ENCODE measurements at places on chromosomes 7 and 10.

- DNase-seq = no peak
Observed at GRCh38 chr10:133309720-133310398, 1.1 kb downstream of the ZNF511 start.

GRCh38 chr10:104122225-104123107 is 495 bp downstream of the SFR1 start:
- no peak for DNase-seq

DNA sequence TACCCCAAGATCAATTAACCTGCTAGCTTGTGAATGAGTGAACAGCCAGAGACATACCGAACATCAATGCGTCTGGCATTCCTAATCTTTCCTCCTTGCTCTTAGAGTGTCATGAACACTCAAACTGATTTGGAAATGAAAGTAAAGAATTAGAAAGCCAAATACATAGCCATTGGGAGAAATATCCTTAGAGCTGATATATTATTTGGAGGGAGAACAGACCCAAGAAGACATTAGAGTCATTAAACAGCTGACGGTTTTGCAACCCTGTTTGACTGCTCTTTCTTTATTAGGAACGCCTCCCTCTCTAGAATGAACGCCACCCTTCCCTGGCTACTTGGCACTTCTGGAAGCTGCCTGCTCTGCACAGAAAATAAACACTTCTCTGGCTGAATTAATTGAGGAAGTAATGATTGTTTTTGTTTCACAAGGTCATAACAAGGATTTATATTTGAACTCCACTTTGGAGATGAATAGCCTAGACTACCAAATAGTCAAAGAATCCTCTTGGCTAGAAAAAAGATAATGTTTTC is 42.8 kb downstream of the CTTNBP2 start:
- DNase-seq = peak; percentile 41

- no peak for DNase-seq
Observed at GRCh38 chr10:33460505-33461294, 126.2 kb upstream of the NRP1 start.

DNA sequence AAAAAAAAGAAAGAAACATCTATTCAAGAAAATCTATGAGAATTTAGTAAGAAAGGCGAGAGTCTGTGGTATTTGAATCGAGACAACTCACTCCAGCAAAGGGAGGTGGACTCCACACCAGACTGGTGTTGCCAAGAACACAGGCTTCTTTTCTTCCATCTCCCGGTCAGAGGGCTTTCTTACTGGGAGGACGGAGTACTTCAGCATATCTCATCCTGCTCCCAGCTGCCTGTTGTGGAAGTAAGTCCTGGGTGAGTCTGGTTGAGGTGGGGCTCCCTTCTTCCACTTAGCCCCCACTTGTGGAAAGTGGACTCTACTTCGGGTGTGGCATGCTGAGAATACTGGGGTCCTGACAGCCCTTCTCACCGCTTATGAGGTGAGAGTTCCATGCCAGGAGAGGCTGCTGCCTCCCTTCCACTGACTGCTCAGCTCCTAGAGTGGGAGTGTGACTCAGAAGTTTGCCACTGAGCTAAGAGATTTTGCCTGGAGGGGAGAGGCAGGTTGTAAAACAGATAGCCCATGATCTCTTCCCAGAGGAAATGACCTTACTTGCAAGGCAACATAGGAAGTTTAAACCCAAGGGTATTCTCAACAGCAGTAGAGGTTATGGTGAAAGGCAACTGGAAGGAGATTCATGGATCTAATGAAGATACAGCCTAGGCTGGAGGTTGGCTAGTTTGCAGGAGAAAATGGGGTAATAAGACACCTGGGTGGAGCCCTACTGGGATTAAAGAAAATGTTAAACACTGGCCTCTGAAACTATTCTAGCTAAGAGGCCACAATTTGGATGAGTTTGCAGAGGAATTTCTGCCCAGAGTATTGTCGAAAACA is 3.5 kb upstream of the NACAD start:
- DNase-seq = no peak

DNA sequence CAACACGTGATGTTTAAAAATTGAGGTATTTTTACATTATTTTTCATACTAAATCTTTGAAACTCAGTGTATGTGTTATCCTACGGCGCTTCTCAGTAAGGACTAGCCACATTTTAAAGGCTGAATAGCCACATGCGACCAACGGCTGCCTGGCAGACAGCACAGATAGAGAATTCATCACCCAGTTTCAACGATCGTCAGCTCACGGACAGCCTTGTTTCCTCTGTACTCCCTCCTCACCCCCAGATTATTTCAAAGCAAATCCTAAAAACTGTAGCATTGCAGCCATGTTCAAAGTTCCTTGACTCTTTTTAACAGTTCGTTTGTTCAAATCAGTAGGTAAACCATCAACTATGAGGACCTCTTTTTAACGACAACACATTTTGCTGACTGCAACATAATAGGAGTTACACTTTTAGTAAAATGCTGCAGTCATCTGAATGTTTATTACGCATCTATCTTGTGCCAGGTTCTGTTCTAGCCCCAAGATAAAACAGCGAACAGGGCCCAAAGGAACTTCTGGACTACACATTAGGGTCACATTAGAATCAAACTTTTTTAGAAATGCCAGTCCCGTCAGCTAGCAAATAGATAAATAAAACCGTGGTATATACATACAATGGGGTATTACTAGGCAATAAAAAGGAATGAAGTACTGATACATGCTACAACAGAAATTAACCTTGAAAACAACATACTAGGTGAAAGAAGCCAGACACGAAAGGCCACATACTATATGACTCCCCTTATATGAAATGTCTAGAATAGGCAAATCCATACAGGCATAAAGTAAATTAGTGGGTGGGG is 5.7 kb downstream of the OSBPL3 start:
- DNase-seq = no peak

GRCh38 chr7:16989811-16990413 is 108.1 kb upstream of the AGR3 start:
- peak; percentile 81 for DNase-seq

DNA sequence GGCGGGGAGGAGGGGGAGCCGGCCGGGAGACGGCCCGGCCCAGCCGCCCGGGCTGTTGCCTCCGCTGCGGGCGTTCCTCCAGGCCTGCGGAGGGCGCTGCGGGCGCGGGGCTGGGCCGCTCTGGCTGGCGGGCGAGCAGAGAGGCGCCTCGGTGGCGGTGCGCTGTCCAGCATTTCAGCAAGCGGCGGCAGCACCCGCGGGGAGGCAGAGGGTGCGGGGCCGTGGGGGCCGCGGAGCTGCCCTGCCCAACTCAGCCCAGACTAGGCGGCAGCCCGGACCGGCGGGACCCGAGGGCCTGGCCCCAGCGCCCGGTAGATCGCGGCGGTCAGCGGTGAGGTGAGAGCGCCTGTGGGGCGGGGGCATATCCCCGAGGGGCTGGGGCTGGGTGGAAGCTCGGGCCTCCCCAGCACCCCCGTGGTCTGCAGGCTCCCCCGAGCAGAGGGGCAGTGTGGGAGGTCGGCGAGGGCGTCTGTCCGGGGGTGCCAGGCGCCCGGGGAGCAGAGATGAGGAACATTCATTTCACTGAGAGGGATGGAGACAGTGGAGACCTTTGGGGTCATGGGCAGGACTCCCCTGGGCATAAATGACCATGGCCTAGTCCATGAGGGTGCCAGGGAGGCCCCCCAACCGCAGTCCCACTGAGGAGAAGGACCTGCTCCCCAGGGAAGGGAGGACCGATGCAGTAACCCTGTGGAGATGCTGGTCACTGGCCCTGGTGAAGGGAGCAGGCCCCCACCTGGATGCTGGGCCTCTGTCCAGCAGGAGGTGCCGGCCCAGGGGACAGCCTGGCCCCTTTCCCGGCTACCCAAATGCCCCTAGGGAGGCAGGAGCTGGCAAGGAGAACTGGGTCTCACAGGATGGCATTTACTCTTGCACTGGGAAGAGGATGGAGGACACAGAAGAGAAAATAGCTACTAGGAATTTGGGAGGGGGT is at the start of gene SRRM3:
SRRM3 (plus strand) TSS at position 165 of the 934 bp plus-strand sequence. CDS start 33,171 bp downstream, outside the sequence.
- DNase-seq = peak; percentile 59

DNA sequence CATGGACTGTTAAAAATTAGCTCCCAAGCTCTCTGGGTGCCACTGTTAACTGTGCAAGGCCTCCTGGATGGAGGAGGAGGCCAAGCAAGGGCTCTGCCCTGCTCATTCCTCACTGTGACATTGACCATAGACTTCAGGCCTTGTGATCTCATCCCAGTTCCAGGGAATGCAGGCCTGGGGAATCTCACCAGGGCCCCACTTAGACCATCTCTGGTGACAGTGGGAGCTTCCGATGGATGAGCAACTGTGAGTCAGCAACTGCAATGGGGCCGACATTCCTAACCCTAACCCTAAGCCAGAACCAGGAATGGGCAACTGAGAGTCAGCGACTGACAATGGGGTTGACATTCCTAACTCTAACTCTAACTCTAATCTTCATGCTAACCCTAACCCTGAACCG is 50.4 kb upstream of the MSMB start:
- no peak for DNase-seq

DNA sequence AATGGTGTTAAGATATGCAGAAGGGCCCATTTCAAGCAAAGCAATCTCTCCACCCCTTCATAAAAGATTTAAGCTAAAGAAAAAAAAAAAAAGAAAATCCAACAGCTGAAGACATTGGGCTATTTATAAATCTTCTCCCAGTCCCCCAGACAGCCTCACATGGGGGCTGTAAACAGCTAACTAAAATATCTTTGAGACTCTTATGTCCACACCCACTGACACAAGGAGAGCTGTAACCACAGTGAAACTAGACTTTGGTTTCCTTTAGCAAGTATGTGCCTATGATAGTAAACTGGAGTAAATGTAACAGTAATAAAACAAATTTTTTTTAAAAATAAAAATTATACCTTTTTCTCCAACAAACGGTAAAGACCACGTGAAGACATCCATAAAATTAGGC is 28.6 kb downstream of the PPP3CB start:
- DNase-seq = no peak

DNA sequence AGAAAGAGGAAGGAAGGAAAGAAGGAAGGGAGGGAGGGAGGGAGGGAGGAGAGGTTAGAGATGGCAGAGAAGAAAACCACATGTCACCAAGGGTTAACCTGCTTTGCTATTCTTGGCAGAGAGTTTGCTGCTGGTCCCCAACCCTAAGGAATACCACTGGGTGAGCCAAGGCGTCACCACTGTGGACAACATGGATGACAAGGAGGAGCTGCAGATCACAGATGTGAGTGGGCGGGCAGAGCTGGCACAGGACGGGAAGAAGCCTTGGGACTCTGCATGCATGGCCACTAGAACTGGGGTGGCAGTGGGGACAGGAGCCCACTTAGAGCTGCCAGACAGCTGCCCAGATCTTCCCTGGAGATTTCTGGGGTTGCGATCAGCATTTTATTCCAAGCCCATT is 17.2 kb upstream of the MYH16 start:
- no peak for DNase-seq

GRCh38 chr7:124718032-124718766 is 47.4 kb downstream of the GPR37 start:
- DNase-seq = no peak

GRCh38 chr10:112481602-112482001 is 34.6 kb downstream of the VTI1A start:
- DNase-seq = no peak

DNA sequence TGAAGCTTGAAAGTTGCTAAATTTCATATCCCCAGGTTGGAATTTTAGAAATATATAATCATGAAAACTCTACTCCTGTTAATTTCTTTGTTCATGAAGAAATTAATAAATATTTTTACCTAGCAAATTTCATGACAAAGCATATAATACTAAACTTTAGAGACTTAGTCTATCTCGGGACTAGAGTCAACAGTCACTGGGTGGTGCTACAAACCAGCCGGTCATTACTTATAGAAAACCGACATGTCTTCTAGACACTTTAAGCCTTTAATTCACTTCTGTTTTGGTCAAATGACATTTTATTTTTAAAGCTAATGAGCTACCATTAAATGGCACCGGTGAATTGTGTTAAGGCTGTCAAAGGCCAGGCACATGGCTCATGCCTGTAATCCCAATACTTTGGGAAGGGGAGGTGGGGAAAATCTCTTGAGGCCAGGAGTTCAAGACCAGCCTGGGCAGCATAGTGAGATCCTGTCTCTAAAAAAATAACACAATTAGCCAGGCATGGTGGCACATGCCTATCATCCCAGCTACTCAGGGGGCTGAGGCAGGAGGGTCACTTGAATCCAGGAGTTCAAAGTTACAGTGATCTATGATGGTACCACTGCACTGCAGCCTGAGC is 270.1 kb downstream of the CACNA2D1 start:
- DNase-seq = no peak

- DNase-seq = no peak
Observed at GRCh38 chr10:5460468-5461202, 38.7 kb downstream of the CALML5 start.

GRCh38 chr7:94039368-94040035 is 35.3 kb upstream of the BET1 start:
- no peak for DNase-seq

DNA sequence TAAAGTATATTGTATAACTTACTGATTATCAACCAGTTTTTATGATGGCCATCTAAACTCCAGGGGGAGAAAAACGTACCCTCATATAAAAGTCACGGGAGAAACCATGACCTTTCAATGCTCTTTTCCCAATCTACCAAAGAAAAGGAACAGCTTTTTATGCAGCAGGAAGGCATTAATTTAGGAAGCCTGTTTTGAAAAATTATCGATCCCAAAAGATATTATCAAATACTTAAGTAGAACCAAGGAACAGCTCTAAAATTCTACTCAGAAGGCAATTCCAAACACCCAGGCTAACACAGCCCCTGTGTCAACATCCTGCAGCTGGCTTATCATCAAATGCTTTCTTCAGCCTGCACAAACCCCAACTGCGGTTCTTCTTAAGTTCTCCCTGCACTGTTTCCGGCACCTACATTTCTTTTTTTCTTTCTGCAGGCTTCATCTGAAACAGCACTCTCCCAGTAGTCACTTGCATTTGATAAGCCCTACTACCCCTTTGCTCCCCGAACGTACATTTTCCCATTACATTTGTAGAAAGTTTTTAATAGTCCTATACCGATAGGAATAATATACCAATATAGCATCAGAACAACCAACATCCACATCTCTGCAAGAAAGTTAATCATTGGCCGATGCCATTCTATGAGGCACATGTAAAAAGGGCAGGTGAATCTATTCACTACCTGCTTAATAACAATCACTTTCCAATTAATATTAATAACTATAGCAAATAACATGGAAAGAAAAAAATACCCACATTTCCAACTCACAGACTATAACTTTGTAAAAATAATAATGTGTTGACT is 47.9 kb downstream of the PIP4K2A start:
- no peak for DNase-seq

DNA sequence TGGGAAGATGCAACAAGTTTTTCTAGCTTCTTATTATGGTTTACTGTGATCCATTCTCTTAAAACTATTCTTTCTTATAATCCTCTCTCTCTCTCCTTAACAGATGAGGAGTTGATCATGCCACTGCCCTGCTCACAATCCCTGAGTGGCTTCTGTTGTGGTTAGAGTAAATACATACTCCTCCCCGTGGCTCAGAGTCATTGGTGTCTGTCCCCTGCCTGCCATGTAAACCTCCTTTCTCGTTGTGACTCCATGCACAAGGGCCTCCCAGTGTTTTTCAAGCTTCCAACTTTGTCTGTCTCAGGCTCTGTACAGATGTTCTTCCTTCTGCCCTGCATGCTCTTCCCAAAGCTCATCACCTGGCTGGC is 20.4 kb downstream of the CCNY start:
- DNase-seq = no peak

GRCh38 chr7:134943785-134944400 is 42.4 kb upstream of the AGBL3 start:
- DNase-seq = no peak
